ENCODE measurements at places on chromosomes 5 and 9.

GRCh38 chr5:124341066-124341858, 405.2 kb downstream of the ZNF608 start:
- DNase-seq, result no peak

GRCh38 chr9:76859860-76860259, 46.1 kb downstream of the PRUNE2 start:
- no peak for DNase-seq

DNA sequence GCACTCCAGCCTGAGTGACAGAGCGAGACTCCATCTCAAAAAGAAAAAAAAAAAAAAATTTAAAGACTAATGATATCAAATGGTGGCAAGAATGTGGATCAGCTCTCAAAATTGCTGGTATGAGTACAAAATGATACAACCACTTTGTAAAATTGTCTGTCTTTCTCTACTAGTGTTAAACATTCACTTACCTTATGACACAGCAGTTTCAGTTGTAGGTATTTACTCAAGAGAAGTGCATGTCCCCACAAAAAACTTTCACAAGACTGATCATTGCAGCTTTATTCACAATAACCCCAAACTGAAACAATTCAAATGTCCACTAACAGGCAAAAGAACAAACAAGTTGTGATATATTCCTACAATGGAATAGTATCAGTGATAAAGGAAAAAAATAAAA, 14.7 kb upstream of the CETN3 start:
- no peak for DNase-seq

- no peak for DNase-seq
Observed at GRCh38 chr5:177469750-177470525, 3.5 kb downstream of the DBN1 start.

GRCh38 chr5:43007246-43007910, 32.7 kb downstream of the ANXA2R start:
- no peak for DNase-seq

DNA sequence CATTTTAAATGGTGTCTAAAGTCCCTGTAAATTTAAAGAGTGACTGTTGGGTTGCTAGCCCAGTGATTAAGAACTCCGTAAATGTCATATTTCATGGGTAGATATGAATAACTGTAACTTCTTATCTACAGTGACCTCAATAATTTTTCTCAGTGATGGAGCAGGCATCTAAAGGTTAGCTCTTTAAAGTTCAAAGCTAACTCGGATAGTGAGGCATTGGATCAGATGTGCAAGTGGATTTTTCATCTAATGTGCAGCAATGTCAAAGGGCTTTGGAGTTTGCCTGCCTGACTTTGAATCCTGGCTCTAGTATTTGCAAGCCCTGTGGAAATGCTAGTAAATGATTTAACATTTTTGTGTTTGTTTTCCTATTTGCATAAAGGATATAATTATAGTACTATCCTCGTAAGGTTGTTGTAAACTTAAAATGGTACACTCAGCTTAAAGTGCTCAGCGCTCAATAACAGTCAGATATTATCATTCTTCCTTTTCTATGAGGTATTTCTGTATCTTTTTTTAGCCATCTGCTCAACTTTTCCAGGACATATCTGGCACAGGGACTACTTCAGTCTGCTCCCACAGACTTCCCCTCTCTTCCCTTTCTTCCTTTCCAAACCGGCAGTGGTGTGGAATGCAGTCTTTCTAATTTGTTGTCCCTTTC, 163.7 kb upstream of the ELL2 start:
- DNase-seq, result no peak
